ENCODE measurements at places on chromosomes 13 and 19.
A peak's percentile ranks its signal among the peaks of the same experiment; 100 is the strongest.

DNA sequence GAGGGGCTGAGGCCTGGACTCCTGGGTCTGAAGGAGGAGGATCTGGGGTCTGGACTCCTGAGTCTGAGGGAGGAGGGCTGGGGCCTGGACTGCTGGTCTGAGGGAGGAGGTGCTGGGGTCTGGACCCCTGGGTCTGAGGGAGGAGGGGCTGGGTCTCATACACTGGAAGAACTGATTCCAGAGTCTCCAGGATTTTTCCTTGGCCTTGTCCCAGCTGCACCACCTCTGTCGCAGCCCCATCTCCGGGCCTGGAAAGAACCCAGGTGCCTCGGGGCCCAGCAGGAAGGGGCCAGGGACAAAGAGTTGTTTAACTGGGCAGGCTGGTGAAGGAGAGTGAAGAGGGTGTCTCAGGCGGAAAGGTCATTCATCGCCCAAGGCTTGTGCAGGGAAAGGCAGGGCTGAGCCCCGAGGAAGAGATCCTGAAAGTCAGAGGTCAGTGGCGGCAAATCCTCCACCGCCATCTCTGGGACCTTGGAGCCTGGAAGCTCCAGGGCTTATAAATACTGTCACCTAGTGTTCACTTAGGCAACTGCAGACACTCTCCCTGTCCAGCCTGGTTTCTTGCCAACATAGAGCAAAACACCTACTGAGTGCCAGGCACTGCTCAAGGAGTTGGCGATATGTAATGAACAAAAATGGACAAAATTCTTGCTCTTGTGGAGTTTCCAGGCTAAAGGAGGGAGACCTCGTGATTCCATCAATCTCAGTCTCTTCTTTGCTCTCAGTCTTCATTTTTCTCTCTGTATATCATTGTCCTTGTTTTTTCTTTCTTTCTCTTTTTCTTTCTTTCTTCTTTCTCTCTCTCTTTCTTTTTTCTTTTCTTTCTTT, 4.4 kb upstream of the KCNN4 start:
- DNase-seq, result peak; percentile 42

DNA sequence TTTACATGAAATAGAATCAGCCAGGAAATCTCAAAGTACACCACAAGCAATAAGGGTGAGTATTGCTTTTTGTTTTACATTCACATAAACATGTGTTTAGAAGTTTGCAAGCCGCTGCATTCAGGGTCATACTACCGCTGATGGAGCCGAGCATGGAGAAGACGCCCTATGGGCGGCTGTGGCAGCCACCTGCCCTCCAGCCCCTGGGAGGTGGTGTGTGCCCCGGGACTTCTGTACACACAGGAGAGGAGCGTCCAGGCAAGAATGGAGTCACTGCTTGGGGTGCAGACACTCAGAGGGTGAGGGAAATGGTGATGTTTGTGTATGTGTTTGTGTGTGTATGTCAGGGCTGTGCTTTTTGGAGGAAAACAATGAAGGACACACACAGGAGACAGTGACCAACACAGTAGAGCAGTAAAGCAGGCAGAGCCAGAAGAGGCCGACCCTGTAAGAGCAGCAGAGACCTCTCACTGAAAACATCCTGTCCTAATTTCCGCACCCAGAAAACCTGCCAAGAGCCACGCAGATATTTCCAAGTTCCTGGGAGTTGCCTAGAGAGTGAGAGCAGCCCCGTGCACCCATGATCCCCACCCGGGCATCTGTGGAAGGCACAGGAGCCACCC, 108.1 kb upstream of the GJB6 start:
- DNase-seq, result peak; percentile 20

DNA sequence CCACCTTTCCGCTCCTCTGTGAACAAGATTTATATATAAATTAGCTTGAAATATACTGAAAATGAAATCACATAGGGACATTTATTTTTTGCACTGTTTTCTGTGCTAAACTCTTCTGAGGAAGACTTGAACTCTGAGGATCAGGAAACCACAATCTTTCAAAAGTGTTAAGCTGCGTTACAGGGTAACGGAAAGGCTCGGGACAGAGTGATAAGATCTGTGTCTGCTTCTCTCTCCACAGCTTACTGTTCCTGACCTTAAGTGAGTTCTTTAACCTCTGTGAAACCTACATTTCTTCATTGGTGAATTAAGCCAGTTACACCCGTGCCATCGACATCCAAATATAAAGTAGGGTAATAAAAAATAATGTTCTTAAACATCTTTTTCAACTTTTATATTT, 38.9 kb downstream of the DACH1 start:
- no peak for DNase-seq

GRCh38 chr13:46641274-46642081, 88.5 kb downstream of the LRCH1 start:
- no peak for DNase-seq

GRCh38 chr19:4035582-4035981, 28.0 kb downstream of the PIAS4 start:
- DNase-seq, result no peak

- DNase-seq, result no peak
Observed at GRCh38 chr13:26376430-26376829, 122.5 kb downstream of the CDK8 start.

- no peak for DNase-seq
Observed at GRCh38 chr13:43422116-43422515, 364.7 kb downstream of the ENOX1 start.

DNA sequence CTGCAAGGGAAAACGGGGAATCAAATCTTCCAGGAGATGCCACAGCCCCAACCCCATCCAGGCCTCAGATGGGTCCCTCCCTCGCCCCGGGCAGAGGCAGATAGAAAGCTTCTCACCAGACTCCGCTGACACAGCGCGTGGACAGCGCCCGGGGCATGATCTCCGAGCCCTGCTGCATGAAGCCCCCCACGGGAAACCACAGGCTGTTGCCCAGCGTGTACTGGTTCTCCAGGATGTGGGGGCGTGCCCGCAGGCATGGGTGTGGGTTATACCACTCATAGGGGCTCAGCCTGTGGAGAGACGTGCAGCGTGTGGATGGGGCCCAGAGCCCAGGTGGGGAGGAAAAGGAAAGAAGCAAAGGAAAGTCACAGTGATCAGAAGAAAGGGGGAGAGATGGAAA, 27.2 kb upstream of the ATP1A3 start:
- DNase-seq, result no peak

- peak; percentile 20 for DNase-seq
Observed at GRCh38 chr13:54799621-54800226, 1771.1 kb downstream of the OLFM4 start.

- no peak for DNase-seq
Observed at GRCh38 chr19:10553943-10554381, 10.3 kb downstream of the ATG4D start.

DNA sequence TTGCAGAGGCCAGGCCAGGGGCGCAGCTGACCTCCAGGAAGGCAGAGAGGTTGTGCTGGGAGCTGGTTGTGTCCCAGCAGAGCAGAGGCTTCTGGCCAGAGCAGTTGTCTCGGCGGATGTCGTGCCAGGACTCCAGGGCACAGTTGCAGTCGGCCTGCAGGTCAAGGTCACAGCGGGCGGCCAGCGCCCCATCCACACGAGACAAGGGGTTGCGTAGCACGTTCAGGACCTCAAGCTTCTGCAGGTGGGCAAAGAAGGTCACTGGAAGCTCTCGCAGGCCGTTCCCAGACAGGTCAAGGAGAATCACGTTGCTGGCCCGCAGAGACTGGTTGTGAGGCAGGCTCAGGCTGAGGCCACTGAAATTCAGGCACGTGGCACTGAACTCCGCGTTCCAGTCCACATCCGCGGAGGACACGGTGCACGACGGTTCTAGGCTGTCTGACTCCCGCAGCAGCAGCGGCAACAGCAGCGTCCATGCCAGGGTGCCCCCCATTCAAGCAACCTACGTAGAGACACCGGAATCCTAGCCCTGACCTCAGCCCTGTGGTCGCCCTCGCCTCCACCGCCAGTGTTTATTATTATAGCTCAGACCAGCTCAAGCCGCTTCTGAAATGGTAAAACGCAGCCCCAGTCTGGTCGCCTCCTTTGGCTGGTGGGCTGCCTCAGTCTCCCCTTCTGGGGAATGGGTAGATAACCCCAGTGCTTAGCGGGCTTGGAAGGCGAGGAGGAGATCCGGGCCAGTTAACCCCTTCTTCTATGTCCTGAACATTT, 766 bp downstream of the LRRC25 start:
- DNase-seq, result peak; percentile 72

DNA sequence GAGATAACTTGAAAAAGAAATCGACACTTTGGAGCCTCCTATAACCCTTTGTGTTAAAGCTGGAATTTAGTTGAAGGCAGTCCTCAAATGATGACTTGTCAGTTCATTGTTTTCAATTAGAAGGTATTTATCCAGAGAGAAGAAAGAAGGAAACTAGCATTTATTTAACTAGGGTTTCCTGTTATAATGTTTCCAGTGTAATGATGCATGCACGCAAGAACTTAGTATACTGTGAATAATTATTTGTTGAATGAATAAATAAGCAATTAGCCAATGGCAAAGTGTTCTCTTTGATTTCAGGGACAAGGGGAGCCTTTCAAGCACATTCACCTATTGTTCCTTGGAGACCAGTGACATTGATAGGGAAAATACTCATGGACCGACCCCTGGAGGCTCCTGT, 307.4 kb downstream of the KLF5 start:
- no peak for DNase-seq

GRCh38 chr19:15701757-15702533, 25.9 kb upstream of the OR10H2 start:
- DNase-seq, result no peak

- DNase-seq, result no peak
Observed at GRCh38 chr19:5782945-5783919, 1.3 kb downstream of the PRR22 start.

GRCh38 chr19:34678085-34678412, 571 bp downstream of the ZNF302 start:
- DNase-seq, result no peak

DNA sequence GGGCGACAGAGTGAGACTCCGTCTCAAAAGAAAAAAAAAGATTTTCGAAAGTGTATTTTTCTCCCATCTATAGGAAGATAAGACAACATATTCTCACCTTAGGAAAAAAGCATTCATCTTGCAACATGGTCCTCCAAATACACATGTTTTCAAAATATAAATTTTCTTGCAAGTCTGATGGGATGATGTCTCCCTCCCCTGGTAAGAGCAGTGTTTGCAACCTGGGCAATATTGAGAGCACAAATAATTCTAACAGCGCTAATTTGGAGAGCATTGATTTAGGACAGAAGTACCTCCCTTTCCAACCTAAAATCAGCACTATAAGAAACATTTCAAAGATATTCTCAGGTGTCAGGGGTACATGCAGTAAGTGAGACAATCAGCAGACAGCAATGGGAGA, 61.0 kb upstream of the SHISA2 start:
- DNase-seq, result no peak

DNA sequence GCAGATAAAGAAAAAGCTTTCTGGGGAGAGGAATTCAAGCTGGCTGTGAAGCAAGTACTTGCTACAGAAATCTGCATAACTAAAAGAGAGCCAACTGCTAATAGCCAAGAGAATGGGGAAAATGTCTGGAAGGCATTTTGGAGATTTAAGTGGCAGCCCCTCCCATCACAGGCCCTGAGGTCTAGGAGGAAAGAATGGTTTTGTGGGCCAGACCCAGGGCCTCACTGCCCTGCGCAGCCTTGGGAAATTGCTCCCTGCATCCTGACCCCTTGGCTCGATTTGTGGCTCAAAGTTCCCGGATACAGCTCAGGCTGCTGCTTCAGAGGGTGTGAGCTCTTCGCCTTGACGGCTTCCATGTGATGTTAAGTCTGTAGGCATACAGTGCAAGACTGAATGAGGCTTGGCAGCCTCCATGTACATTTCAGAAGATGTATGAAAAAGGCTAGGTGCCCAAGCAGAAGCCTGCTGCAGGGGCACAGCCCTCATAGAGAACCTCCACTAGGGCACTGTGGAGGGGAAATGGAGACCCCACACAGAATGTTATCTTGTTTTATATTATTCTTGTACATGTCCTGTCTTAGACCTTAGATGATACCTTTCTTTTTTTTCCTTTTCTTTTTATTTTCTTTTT, 34.4 kb downstream of the MZT1 start:
- no peak for DNase-seq

DNA sequence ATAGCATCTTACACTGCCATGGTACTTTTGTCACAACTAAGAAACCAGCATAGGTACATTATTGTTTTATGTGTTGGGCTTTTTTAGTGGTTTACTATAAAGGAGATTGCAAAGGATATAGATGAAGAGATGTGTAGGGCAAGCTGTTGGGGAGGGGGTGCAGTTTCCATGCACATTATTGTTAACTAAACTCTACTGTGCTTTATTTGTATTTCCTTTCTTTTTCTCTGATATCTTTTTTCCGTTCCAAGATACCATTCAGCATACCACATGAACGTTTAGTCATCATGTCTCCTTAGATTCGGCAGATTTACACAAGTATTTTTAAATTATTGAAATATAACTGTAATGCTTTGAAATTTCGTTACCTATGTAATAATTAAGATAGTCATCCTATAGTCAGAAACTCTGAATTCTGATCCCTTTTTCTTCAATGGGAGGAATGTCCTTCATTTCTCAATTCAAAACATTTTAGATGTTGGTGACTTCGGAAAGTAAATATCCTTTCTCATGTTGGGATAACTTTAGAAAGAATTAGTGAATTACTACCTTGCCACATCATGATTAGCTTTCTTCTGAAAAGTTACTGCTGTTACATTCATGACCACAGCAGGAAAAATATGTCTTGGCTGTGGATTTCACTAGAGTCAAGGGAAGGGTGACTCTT, 82.8 kb downstream of the FRY start:
- DNase-seq, result no peak

- DNase-seq, result no peak
Observed at GRCh38 chr19:57816652-57817051, 1.9 kb upstream of the ZNF552 start.

DNA sequence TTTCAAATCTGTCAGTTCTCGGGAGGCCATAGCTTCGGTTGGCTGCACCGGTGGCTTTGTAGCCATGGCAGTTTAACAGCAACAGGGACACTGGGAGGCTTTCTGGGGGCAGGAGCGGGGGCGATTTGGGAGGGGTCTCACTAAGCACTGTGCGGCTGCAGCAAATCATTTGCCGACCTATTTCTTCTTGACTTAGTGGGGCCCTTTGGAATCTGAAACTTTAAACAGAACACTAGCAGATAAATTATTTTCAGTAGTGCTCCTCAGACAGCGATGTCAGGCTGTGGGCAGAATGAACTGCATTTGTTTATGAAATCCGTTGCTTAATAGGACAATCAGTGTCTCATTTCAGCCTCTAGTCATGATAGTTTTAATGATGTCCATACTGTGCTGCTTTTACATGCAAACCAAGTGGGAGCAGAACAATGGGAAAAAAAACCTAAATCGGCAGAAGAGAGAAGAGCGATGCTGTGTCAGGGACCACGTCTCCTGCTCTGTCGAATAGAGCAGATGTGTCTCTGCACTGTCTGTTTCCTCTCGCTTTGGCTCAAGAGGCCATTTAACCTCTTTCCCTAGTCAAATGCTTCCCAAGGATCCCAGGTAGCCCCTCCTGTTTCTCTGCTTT, 211.9 kb downstream of the OLFM4 start:
- DNase-seq, result no peak

- DNase-seq, result no peak
Observed at GRCh38 chr19:3697094-3697493, 3.2 kb downstream of the PIP5K1C start.

DNA sequence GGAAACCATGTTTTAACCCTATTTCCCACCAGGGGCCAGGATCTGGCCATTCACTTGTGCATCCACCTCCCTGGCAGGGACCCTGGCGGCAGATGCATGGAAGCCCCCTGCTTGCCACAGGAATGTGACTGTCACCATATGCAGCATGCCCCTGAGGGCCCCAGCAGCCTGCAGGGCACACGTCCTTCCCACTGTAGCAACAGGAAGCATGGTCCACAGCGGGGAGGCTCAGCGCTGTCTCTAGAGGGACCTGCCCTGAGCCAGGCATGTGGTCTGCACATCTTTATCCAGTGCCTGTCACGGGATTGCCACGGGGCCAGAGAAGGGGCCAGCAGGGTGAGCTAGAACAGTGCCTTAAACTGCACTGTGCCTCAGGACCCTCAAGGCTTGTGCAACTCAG, 34.9 kb upstream of the MCF2L start:
- DNase-seq, result no peak
